ENCODE measurements at places on chromosomes 2 and 18.

GRCh38 chr2:133177196-133177595, 391.1 kb downstream of the NCKAP5 start:
- DNase-seq: peak; percentile 3

DNA sequence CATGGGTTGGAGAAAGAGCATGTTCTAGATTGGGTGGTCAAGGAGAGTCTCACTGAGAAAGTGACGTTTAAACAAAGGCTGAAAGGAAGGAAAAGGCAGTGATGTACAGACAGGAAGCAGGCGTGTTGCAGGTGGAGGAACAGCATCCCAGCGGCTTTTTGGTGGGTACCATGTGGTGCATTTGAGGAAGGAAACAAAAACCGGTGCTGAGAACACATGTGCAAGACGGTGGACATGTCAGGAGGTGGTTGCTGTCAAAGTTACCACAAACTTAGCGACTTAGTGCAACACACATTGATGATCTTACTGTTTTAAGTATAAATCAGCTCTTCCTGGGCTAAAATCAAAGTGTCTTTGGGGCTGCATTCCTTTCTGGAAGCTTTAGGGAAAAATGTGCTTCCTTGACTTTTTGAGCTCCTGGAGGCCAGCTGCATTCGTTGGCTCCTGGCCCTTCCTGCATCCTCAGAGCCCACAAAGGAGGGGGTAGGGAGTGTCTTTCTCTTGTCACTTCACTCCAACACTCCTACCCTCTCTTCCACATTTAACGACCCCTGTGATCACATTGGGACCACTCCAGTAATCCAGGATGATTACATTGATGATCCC, 380.6 kb downstream of the FBXO15 start:
- peak; percentile 44 for DNase-seq

GRCh38 chr2:31788273-31788672, 207.5 kb upstream of the SRD5A2 start:
- no peak for DNase-seq

GRCh38 chr2:46361920-46362666, 64.9 kb downstream of the EPAS1 start:
- DNase-seq: no peak

- peak; percentile 66 for DNase-seq
Measured at GRCh38 chr2:18483896-18484295, 76.6 kb downstream of the RDH14 start.

DNA sequence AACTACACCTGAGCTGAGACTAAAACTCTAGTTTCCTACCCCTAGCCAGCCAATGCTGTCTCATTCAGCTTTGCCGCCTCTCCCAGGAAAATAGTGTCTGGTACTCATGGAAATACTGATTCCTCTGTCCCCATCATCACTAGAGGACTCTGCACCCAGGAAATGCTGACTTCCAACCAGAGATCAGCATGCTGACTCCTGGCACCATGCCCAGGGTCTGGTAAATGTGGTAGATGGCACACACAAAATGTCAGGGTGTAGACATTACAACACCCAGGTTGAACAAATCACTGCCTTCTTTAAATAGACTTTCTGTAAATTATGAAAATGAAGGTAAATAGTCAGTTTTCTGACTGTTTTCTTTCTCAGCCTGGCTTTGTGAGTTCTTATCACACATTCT, 307.3 kb upstream of the CHAC2 start:
- no peak for DNase-seq

GRCh38 chr2:216372761-216373291, 543 bp upstream of the MARCHF4 start:
- peak; percentile 94 for DNase-seq

Measured in AG10803 (cell line).